ENCODE measurements at places on chromosomes 3 and 15.
A peak's percentile ranks its signal among the peaks of the same experiment; 100 is the strongest.

DNA sequence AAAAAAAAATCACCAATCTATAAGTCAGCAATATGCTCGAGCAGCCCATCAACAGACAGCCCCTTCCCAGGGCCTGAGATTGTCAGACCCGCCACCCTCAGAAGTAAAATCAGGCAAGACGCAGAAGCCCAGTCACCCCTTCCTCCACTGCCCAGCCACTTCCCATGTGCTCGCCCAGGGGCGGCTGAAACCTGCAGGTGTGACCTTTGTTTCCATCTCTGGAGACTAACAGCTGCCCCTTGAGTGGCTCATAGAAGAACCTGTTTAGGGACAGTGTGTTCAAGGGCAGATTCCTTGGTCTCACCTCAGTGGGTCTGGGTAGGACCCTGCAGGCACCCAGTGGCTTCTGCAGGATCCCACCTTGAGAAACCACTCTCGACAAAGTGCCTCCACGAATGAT lies 105.6 kb downstream of the MYLK start:
- no peak for DNase-seq

- DNase-seq: no peak
Observed at GRCh38 chr3:14519406-14519805, 20.7 kb downstream of the GRIP2 start.

DNA sequence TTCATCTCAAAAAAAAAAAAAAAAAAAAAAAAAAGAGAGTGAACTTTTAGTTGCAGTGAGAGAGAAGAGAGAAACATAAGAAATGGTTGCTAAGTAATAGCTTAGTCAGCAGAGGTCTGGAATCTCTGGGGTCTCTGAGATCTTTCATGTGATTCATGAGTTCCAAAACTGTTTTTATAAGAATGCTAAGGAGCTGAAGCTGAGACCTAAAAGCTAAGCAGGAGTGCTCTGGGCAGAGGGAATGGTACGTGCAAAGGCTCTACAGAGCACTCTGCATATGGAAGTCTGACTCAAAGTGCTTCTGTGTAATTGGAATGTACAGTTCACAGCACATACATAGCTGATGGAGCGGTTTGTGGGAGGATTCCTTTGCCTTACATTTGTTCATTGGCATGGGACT lies 66.3 kb upstream of the LRIG1 start:
- no peak for DNase-seq

DNA sequence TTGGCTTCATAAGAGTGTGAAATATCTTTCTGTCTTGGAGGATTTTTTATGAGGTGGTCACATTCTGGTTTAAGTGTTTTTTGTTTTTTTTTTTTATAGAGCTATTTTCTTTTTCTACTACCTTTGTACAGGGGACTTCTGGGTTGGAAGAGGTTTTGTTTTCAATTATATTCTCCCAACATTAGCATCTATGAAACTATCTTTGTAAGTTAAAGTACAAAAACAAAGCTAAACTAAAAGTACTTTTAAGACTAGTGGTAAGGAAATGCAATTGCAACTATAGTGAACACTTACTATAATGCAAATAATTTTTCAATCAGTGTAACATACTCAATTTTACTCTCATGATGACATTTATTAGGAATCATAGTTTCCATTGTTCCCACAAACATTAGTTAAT lies 688.2 kb downstream of the SI start:
- DNase-seq: no peak

DNA sequence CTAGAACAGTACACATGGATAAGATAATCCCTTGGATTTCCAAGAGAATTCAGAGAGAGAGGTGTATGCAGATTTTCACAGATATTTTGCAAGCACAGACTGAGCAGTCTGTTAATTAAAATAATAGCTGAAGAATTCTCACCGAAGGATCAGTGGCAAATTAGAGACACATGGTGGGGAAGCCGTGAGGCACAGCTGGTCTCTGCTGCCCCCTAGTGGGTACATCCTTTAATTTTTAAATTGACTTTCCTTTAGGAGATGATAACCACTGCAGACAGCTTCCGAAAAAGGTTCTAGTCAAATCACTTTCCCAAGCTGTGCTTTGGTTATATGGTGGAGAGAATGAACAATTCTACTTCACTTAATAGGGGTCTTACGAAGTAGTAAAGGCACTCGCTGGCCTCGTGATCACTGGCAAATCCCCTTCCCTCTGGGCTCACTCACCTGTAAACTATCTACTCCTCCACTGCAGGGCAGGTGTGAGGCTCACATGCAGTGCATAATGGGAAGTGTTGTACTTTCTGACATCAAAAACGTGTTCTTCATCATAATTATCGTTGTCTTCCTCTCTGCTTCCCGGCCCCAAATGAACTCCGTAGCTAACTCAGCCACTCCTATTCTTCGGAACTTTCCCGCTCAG lies 19.5 kb downstream of the MESD start:
- no peak for DNase-seq

GRCh38 chr15:33584797-33585196 lies 274.0 kb downstream of the RYR3 start:
- DNase-seq: no peak

GRCh38 chr3:73298243-73299183 lies 237.1 kb downstream of the EBLN2 start:
- no peak for DNase-seq

GRCh38 chr15:60396958-60397771 lies 621 bp downstream of the ANXA2 start:
- DNase-seq: peak; percentile 48

DNA sequence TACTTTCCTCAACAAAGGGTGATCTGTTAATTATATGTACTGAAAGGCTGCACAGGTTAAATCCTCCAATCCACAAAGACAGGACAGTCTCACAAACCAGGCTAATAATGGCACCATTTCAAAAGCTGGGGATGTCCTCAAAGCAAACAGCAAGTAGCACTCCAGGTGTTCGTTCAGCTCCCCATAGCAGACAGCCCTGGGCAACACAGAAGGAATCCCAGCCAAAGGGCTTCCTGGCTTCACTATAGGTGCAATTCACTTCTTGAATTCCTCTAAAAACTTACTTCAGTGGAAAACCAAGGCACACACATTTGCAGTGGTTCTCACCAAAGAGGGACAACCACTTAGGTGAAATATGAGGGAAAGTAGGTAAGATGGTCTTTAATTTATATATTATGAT lies 166.7 kb downstream of the CTNNB1 start:
- no peak for DNase-seq

DNA sequence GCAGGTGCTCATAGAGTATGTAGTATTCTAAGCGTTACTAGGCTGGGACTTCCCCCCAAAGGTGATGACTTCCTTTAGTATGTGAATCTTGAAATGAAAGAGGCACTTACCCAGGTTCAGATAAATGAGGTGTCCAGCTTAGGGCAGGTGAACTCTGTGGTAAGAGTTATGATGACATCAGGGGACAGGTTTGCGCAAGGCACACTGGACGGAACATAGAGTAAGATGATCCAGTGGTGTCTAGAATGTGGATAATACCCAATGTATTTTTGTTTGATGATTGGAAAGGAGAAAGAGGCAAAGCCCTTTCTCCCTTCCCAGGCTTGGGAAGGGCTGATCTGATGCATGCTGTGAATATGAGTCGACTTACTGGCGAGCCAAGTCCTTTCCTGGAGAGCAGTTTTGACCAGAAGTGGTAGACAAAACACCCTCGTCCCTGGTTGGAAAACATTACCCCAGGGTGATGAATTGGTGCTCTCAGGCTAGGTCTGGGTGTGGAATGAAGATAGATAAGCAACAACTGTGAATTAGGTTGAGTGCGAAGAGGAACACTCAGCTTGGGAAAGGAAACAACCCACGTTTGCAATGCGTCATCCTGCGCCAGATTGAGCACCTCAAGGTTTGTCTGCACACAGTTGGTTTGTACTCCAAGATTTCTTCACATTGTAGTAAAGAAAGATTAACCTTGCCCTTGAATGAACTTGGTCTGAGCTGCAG lies 124.2 kb downstream of the GHSR start:
- DNase-seq: no peak

- no peak for DNase-seq
Observed at GRCh38 chr3:21672303-21672702, 78.7 kb downstream of the ZNF385D start.

DNA sequence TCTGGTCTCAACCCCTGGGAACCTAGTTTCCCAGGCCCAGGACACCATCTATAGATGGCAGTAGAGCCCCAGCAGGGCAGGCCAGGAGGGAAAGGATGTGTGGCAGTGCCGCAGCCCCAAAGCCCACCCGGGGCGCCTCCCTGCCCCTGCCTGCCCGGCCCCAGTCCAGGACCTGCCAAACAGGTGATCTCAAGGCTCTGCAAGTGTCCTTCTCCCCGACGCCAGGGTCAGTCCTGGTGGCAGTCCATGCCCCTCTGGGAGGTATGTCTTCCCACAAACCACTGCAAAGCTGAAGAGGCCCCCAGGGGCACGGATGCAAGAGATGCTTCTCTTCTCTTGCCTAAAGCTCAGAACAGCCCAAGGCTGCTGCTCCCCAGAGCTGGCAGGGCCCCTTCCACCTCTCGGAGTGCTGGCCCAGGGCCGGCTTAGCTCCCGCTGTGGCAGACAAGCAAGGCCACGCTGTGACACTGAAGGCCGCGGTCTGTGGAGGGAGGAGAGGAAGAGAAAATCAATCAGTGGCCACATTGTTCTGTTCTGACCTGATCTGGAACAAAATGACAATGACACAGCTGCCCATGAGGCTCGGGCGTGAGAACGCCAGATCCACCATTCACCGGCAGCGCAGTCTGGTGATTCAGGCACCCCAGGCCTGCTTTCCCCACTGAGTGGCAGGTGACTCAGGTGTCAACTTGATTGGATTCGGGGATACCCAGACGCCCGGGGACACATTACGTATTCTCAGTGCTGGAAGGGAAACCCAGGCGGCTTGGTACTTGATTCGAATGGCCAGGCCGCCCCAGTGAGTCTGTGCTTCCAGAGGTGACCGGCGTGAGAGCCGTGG lies 34.0 kb downstream of the KLHL25 start:
- DNase-seq: no peak

DNA sequence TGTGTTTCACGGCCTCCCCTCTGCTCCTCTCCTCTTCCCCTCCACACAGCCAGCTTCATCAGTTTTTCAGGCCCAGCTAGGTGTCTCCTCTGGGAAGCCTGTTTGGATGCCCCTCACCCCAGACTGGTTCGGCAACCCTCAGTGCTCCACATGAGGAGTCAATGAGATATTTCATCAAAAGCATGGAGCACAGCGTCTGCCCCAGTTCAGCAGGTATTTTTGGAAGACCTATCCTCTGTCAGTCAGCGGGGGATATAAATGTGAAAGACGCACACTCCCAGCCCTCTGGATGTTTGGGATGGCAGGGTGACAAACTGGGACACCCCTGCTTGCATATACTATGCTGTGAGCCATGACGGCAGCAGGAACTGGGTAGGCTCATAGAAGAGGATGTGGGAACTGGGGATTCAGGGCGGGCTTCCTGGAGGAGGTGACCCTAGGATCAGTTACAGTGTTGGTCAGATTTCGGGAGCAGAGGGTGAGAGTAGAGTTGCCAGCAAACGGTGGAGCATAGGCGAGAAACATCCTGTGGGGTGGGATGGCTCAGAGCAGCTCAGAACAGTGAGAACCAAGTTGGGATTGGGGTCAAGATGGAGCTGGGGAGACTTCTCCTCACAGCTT lies 42.9 kb downstream of the PXYLP1 start:
- DNase-seq: no peak

DNA sequence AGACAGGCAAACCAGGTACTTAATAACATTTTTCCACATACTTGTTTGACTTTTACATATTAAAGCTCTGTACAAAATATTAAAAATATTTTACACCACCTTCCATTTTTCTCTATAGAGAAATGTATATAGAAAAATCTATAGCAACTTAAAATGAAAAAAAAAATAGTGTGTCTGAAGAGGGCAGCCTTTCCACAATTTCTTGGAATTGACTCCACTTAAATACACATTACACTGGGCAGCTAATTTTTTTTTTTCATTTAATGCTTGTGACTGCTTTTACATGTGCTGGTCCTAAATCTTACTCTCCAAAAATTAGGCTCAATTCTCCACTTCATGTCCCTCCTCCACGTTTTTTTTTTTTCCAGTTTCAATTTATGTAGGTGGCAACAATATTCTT lies 427.0 kb upstream of the RBMS3 start:
- DNase-seq: no peak

DNA sequence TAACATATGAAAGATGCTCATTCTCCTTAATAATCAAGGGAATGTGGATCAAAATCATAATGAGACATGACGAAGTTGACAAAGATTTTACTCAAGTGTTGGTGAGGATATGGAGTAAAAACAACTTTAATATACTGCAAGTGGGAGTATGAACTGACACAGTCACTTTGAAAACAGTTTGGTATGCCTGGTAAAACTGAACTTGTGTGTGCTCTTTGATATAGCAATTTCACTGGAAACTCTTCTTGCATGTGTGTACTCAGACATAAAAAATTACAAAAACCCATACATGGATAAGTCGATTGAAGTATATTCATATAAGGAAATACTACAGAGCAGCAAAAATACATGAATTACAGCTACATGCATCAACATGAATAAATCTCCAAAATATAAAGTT lies 182.5 kb downstream of the NFKBIZ start:
- no peak for DNase-seq

- DNase-seq: no peak
Observed at GRCh38 chr3:109137761-109138160, 1.2 kb downstream of the C3orf85 start.

DNA sequence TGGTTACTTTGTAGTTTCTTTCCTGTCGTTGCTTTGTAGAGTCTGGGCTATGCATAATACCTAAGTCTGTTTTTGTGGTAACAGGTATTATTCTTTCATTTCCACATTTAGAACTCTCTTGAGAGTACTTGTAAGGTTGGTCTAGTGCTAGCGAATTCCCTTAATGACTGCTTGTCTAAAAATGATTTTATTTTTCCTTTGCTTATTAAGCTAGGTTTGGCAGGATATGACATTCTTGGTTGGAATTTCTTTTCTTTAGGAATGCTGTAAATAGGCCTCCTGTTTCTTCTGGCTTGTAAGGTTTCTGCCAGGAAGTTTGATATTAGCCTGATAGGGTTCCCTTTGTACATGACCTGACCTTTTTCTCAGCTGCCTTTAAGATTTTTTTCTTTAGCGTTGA lies 70.1 kb upstream of the SGO1 start:
- no peak for DNase-seq

DNA sequence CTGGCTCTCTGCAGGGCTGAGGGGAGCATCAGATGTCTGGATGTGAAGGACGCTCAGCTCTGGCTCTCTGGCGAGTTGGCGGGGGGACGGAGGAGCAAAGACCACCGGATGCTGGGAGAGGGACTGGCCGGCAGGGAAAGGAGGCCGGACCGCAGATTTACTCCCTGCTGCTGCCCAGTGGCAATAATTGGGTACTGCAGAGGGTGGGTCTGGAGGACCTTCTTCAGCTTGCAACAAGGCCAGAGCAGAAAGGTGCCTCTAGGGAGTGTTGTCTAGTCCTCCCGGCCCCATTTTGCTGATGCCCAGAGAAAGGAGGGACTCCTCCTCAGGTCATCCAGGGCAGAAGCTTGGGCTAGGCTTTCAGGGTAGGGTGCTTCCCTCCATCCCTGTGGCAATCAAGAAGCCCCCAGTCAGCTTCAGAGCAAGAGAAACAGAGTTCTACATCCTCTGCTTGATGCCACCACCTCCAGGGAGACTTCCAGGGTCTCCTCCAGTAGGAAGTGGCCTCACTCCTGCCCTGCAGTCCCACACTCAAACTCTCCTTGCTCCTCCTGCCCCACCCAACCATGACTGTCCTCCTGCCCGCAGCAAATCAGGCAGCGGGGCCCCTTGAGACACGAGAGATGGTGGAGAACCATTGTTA lies 20.3 kb upstream of the CSPG4 start:
- DNase-seq: peak; percentile 48

- no peak for DNase-seq
Observed at GRCh38 chr15:91468871-91469580, 369.0 kb downstream of the SV2B start.
